Activated B cell treated with CpG ODN at 0.5 μM for 24 hours (primary cell): ENCODE measurements at places on chromosomes 3 and 15.

GRCh38 chr3:15220661-15221060 is 14.6 kb downstream of the CAPN7 start:
- DNase-seq: no peak

DNA sequence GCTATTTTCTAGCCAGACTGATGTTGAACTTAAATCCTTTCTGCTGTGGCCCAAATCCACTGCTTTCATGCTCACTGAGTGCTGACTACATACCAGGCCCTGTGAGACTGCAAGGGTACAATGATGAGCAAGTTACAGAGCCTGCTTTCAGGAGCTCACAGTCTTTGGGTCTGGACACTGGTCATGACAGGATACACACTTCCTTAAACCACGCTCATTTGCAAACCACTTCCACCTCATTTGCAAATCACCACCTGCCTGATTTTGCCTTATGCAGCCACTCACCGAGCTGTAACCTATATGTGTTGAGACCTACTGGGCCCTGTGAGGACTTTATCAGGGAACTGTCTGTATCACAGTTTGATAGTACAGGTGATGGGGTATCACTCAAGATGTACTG is 50.2 kb upstream of the LRRC58 start:
- no peak for DNase-seq

GRCh38 chr3:32780735-32781210 is 37.0 kb upstream of the TRIM71 start:
- DNase-seq: no peak

DNA sequence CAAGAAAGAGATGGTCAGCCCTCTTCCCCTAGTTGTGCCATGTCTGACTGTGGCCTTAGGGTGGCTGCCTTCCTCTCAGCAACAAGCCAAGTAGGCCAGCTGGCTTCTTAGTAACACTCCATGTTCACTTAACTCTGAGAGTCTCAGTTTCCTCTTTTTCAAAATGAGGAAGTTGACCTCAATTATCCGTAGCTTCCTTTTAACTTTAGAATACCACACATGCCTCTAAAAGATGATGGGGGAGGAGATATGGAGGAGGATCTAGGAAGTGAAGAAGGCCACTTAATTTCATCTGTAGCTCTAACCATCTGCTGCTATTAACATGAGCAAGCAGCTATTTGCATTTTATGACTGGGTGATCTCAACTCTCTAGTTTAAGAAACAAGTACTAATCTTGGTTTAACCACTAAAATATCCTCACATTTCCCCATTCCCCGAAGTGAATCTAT is 32.9 kb downstream of the CD200R1L start:
- no peak for DNase-seq

GRCh38 chr3:27380433-27381357 is 11.5 kb upstream of the NEK10 start:
- no peak for DNase-seq

- DNase-seq: no peak
Observed at GRCh38 chr3:2082871-2083480, 15.7 kb upstream of the CNTN4 start.

DNA sequence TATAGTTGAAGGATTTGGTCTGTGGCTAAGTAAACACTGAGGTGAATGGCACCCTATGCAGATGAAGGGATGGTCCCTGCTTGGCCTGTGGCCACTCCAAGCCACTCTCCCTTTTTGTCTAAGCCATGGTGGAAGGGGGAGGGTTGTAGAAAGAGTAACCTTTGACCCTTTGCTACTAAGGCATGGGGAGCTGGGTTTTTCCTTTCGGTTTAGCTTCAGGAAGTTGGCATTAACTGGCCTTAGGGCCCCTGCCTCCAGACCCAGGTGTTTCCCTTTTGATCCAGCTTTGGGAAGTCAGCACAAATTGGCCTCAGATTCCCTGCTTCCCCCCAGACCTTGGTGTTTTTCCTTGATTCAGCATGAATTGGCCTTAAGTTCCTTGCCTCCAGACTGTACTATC is 49.5 kb downstream of the EFCAB12 start:
- no peak for DNase-seq

DNA sequence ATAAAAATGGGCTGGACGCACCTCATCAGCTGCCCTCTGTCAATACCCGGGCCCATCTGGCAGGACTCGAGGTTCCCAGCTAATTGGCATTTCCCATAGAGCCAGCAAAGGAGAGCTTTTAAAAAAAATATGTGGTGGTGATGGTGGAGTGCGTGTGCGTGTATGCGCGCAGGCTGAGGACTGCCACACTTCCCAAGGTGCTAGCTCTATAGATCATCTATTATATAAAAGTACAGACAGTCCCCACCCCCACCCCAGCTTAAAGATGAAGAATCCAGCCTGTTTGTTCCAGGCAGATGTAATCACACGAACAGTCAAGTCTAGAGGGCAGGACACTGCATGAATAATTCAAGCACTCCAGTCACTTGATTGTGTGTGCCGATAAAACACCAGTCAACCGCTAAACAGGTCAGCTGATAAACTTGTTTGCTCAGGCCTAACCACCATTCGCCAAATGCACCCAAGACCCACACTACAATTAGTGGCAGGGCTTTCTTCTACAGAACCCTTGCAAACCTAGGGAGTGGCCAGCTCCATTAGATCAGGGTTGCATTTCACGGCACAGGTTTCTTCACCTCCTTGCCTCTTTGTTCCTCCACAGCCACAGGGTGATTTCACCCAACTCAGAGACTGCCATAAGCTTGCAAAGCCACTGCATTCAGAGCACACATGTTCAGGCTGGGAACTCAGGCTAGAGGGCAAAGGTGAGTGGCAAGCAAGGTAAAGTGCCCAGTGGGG is 5.8 kb downstream of the TLE3 start:
- no peak for DNase-seq

DNA sequence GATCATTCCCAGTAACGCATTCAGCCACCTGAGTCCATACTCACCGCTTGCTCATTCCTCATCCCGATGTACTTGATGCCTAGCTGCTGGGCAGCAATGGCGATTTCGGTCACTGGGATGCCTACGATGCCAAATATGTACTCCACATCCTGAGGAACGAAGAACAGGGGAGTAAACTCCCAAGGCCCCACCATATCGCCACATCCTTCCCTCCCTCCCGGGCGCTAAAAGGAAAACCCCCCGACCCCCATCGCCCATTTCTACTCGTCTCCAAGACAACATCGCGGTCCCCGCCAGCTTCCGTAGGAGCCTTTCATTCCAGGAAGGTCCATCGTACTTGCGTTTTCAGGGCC is 347 bp downstream of the HACL1 start:
- DNase-seq: no peak

DNA sequence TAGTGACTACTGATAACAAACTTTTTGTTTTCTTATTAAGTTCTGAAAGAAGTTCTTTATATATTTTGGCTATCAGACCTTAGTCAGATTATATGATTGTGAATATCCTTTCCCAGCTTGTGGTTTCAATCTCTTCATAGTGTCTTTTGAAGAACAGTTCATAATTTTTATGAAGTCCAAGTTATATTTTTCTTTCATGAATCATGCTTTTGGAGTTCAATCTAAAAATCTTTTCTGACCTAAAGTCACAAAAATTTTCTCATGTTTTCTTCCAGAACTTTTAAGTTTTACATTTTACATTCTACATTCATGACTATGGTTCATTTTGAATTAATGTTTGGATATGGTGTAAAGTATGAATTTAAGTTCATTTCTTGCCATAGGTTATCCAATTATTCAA is 34.2 kb upstream of the OCA2 start:
- DNase-seq: no peak
